ENCODE measurements at places on chromosomes 7 and 10.

- no peak for DNase-seq
These were observed 29.6 kb downstream of the DMBT1 start for GRCh38 chr10:122590153-122590552.

DNA sequence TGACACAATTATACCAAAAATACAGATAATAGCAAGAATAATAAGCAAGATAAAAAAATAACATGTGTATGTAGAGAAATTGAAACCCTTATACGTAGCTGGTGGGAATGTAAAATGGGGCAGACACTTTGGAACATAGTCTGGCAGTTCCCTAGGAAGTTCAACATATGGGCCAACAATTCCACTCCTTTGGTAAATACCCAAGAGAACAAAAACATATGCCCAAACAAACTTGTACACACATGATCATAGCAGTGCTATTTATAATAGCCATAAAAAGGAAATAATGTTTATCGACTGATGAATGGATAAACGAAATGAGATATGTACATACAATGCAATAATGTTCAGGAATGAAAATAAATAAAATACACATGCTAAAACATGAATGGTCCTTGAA, 462.4 kb upstream of the SORCS1 start:
- DNase-seq, result no peak

DNA sequence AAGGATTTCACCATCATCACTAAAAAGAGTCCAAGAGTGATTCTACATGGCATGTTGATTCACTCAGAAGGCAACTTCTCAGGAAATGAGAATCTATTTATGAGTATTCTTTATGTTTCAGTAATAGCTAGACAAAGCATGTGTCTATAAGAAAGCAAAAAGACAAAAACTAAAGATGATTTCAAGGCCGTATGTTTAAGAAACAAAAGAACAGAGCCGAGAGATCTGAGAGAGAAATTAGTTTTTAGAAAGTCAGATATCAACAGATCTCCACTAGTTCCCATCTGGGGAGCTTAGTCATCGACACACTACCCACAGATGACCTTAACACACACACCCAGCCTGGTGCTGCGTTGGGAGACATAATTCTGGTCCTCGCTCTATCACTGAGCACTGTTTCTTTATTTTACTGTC, 21.0 kb downstream of the PIP4K2A start:
- DNase-seq, result peak; percentile 74

GRCh38 chr10:89078724-89079672, 88.4 kb downstream of the FAS start:
- DNase-seq, result no peak

- DNase-seq, result no peak
These were observed 25.4 kb downstream of the AMZ1 start for GRCh38 chr7:2713370-2713769.

- DNase-seq, result no peak
These were observed 34.8 kb downstream of the CDH23 start for GRCh38 chr10:71431239-71432100.

GRCh38 chr10:6201516-6201975, 1.2 kb upstream of the PFKFB3 start:
- peak; percentile 92 for DNase-seq

DNA sequence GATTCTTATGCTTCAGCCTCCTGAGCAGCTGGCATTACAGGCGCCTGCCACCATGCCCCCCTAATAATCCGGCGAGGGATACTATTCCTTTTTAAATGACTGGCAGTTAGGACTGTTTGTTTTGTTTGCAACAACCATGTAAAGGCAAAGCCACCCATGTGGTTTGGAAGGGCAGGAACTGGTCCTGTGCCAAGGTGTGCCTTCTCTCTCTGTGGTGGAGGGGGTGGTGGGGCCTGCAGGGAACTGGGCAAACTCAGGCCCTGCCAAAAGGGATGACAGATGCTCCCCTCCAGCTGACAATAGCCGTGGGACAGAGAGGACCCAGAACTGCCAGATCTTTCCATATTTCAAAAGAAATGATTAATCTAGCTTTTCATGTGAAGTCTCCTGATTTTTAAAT, 23.5 kb upstream of the WAPL start:
- no peak for DNase-seq

GRCh38 chr10:132027423-132027983, 38.2 kb upstream of the JAKMIP3 start:
- no peak for DNase-seq

DNA sequence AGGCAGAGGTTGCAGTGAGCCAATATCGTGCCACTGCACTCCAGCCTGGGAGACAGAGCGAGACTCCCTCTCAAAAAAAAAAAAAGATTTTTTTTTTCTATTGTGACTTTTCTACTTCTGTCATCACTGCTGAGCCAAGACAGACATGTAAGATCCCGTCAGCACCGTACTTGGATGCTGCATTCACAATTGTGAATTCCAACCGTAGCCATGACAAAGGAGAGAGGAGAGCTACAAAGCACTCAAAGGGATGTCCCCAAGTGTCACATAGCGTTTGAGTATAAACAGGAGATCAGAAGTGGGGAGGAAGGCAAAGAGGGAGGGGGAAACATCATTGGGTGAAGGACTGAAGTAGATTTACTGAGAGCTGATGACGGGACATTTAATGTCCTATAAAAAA, 144.2 kb downstream of the PRPF18 start:
- DNase-seq, result no peak

GRCh38 chr7:12524794-12525386, 45.6 kb upstream of the SCIN start:
- no peak for DNase-seq

- no peak for DNase-seq
These were observed 23.7 kb downstream of the CAV1 start for GRCh38 chr7:116548506-116548905.

DNA sequence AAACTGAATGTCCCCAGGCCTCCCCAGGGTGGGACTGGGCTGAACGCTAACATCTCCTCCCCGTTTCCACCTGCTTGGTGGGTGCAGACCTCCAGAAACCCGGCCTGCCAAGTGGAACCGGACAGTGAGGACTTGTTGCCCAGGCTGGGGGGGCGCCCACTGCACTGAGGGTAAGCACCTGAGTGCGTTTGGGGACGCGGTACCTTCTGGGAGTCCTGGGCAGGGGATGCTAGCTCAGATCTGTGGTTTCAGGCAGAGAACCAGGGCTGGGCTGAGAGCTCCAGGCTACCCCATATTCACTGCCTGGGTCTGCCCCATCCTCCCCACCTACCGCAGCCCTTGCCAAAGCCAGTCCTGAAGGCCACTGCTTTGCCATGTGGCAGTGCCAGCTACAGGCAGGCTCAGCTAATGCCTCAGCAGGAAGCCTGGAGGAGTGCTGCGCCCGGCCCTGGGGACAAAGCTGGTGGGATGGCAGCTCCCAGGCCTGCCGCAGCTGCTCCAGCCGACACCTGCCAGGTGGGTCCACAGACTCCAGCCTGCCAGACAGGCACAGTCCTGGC, 3.5 kb upstream of the ZNF467 start:
- DNase-seq, result no peak

DNA sequence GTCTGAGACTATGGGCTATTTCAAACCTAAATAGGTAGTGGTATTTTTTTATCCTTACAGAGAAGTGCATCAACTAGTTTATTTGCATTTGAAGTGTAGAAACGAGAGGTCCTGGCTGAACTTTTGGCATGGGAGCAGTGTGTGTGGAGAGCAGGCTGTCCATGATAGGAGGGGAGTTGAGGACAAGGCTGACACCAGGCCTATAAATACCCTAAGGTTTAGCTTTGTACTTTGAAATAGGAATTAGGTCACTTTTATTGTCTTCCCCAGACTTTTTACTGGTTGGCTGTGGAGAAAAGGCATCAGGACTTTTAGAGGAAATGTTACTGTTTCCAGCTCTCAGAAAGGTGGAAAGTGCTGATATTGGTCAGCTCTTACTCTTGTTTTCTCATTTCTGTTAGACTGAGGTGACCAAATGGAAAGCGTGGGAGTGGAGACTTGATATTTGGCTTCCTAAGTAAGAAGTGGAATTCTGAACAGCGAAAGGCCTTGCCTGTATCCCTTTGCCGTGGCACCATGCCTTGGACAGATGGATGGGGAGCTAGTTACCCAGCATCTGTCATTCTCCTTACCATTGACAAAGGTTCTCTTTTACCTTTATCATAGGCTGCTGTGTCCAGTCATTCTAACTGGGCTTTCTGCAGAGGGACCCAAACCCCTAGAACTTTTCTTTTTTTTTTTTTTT, 46.0 kb downstream of the GBF1 start:
- DNase-seq, result no peak

DNA sequence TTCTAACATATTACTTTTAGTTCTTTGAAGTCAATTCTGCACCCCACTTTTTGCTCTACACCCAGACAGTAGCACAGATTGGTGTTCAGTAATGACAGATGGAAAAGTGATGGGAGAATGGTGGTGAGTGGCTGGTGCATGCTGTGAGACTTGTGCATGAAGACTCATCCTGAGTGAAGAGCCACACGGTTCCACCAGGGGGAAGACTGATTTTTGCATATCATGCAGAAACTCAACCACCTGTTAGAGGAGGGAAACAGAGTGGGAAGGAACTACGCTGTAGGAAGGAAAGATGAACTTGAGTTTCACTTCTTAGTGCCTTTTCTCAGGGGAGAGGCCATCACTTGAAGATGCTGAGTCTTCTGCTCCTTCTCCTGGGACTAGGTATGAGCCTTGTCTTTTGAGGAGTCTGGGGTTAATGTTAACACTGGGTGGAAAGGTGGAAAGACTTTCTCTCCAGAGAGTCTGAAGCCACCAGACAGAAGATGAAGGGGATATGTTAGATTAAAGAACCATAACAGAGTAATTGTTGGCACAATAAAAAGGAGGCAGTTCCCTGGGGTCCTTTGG, 9.3 kb upstream of the PRSS1 start:
- DNase-seq, result no peak

- no peak for DNase-seq
These were observed 111.2 kb downstream of the GALNT11 start for GRCh38 chr7:152136686-152137085.

DNA sequence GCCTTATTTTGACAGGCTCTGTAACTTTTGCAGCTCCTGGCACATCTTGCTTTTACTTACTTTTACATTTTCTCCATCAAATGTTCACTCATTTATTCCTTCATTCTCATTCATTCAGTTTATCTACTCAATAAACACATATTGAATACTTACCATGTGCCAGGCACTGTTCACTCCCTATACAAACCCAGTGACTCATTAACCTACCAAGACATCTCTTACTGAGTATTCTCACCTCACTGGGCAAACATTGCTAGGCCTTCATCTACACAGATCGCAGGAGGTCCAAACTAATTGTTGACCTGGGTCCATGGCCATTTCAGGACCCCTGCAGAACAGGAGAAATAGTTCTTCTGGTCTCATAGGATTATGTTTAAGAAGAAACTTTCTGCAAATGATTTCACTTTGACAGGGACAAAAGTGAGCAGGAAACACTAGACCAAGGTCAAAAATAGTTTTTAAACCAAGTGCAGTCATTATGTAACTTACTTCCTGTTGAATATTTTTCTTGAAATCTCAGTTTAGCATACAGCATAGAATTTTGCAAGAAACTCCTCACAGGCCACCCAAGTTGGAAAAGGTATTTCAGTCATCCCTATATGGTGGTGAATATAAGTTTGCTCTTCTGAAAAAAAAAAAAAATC, 17.6 kb downstream of the SLC26A4 start:
- no peak for DNase-seq

DNA sequence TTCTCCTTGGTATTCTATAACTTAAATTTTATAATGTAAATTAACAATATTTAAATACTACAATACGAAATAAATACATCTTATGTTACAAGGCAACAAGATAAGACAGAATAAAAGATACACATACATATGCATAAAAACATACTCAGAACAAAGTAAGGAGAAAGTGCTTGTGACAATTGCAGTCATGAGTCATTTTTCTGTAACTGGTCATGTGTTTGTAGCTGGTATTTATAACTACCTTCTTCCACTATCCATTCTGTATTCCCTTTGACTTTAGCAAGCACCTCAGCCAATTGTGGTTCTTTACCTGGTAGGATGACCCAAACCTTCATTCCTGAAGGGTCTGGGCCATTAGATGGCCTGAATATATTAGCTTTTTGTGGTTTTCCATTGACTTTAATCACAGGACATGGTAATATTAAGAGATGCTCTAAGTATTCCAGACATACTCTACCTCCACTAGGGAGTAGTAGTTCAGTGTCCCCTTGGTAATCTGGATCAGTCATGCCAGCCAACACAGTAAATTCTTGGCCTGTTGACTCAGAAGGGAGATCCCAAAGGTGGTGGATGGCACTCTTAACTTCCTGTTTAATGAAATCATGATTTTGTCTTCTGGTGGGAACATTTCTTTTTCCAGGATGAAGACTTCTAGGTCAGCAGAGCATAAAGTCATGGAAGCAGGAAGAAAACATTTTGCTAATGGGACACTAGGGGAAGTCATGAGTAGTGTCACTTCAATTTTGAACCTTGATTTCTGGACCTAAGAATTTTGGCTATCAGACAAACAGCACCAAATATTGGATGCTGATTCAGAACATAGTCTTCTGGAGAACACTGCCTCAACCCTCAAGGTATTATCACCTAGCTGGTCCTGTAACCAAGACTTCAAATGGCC, 733.7 kb upstream of the IGFBP3 start:
- DNase-seq, result no peak

DNA sequence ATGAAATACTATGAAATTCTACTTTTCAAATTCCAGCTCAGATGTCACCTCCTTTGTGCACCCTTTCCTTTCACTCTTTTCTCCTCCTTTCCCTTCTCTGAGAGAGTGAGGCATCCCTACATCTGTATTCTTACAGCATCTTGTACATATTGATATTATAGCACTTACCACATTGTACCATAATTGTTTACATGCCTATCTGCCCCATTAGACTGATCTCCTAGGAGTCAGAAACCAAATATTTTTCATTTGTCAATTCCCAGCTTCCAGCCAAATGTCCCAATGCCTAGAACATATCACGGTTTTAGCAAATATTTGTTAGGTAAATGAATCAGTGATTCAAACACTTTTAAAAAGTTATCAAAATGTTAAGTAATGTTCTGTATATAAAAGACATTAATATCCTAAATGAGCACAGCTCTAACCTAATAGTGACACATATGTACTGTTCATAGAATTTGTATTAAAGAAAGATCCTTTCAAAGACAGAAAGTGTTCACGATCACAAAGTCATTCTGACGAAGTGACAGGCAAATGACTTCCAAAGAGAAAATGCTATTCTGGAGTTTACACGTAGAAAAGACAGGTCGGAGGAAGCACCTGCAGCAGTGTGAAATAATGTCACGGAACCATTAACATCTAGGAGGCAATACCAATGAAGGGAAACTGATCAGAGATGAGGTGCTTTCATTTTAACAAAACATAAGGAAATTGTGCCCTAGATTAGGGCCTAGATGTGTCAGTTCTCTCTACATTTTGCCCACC, 774.2 kb downstream of the MAGI2 start:
- DNase-seq, result no peak

GRCh38 chr10:113441220-113441619, 111.6 kb upstream of the HABP2 start:
- no peak for DNase-seq
